NCI-H82 (cell line): ENCODE measurements at places on chromosomes 2 and 18.
A peak's percentile ranks its signal among the peaks of the same experiment; 100 is the strongest.

GRCh38 chr18:45255197-45255890, 359.9 kb upstream of the SLC14A2 start:
- no peak for DNase-seq

- no peak for DNase-seq
Measured at GRCh38 chr18:21180588-21180987, 61.4 kb upstream of the GREB1L start.

DNA sequence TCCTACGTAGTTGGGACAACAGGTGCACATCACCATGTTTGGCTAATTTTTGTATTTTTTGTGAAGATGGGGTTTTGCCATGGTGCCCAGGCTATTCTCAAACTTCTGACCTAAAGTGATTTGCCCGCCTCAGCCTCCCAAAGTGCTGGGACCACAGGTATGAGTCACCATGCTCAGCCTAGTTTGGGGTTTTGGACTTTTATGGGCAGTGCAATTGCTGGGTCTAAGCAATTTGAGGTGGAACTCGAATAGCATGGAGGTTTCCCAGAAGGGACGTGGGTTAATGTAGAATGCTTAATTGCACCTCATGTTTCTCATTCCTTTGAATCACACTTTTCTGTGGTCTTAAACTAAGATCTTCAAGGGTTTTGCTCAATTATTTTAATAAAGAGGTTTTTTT, 102.3 kb upstream of the EPHA4 start:
- DNase-seq, result no peak

GRCh38 chr2:1755436-1756191, 11.3 kb upstream of the PXDN start:
- no peak for DNase-seq

DNA sequence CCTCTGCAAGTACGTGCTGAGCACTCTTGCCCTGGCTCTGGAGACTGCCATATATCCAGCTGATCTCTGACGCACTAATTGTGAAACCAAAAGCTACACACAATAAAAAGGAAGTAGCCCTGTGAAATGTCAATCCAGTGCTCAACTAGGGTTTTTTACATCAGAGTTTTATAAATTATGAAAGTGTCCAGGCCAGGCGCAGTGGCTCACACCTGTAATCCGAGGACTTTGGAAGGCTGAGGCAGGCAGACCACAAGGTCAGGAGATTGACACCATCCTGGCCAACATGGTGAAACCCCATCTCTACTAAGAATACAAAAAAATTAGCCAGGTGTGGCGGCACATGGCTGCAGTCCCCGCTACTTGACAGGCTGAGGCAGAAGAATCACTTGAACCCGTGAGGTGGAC, 24.5 kb upstream of the PEX13 start:
- DNase-seq, result no peak

GRCh38 chr2:5164776-5165525, 527.2 kb upstream of the SOX11 start:
- no peak for DNase-seq

GRCh38 chr2:40450796-40451430, 977 bp downstream of the SLC8A1 start:
- peak; percentile 95 for DNase-seq

DNA sequence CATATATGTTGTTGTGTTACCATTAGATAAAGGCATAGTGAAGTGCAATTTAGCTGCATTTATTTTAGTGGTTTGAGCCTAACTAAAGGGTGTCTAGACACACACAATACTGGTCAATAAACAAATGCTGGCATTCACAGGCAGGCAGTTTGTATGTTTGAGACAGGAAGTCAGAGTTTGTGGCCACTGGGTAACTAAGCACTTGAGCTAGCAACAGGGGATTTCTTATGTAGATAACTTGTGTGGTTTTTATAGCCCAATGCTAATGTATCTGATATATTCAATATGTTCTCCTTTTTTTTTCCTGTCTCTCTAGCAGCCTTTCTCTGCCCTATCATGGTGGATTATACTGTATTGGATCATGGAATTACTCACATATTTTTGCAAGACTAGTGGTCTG, 38.1 kb downstream of the LRRTM4 start:
- DNase-seq, result no peak

GRCh38 chr18:59536166-59536565, 161.1 kb downstream of the CCBE1 start:
- no peak for DNase-seq

GRCh38 chr18:77316008-77316407, 66.4 kb downstream of the GALR1 start:
- DNase-seq, result no peak

GRCh38 chr18:23596183-23596582, 9.9 kb upstream of the NPC1 start:
- no peak for DNase-seq

DNA sequence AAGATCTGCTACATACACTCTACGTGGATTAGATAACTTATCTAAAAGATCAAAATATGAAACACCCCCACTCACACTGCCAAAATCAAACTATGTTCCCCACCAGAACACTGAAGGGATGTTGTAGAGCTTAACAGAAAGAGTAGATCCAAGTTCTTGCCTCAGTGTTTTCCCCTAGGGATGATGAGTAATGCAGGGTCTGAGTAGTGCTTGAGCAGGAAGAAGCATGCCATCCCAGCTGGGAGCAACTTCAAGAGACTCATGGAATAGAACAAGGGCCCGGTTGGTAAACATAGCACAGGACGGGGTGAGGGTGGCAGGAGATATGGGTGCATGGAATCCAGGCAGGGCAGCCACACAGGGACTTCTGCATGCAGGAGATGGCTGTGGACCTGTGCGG, 74.3 kb downstream of the SNTG2 start:
- DNase-seq, result no peak

- DNase-seq, result no peak
Measured at GRCh38 chr2:149278872-149279264, 51.5 kb upstream of the LYPD6 start.

GRCh38 chr2:47520825-47521665, 118.1 kb downstream of the MSH2 start:
- DNase-seq, result peak; percentile 65

GRCh38 chr2:121153516-121153915, 131.5 kb downstream of the TFCP2L1 start:
- no peak for DNase-seq

DNA sequence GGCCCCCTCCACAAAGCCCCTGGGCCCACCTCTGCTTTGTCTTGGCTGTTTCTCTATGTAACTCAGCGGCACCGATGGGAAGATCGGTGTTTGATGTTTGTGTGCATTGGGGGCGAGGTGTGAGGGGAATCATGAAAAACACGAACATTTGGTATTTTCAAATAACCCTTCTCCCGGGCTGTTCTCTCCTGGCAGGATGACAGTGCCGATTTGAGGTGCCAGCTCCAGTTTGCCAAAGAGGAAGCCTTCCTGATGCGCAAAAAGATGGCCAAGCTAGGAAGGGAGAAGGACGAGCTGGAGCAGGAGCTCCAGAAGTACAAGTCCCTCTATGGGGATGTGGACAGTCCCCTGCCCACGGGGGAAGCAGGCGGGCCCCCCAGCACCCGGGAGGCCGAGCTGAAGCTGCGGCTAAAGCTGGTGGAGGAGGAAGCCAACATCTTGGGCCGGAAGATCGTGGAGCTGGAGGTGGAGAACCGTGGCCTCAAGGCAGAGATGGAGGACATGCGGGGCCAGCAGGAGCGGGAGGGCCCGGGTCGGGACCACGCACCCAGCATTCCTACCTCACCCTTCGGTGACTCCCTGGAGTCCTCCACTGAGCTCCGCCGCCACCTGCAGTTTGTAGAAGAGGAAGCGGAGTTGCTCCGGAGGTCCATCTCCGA, 78.1 kb downstream of the MTCL1 start:
- no peak for DNase-seq

GRCh38 chr18:76958692-76959341, 136.5 kb downstream of the ZNF236 start:
- no peak for DNase-seq

GRCh38 chr2:234881413-234882241, 70.2 kb upstream of the SH3BP4 start:
- peak; percentile 77 for DNase-seq

GRCh38 chr2:227817850-227818674, 4.4 kb downstream of the CCL20 start:
- DNase-seq, result peak; percentile 21
